ENCODE measurements at places on chromosomes 12 and 14. TPM values are rescaled to one million over a fixed set of nuclear protein-coding genes. Genes with fewer than 3 reads are reported as not detected.

MFAP5 gene
- 1.9 TPM for total RNA-seq

RNF212B gene
- total RNA-seq: 1.2 TPM

LHX5 gene
- 0.10 TPM for total RNA-seq

ANHX gene
- not detected for total RNA-seq

LBHD2 gene
- total RNA-seq: not detected

SYNDIG1L gene
- total RNA-seq: not detected

NRXN3 gene
- 4.3 TPM for total RNA-seq

PARP11 gene
- total RNA-seq: 5.9 TPM

DNA sequence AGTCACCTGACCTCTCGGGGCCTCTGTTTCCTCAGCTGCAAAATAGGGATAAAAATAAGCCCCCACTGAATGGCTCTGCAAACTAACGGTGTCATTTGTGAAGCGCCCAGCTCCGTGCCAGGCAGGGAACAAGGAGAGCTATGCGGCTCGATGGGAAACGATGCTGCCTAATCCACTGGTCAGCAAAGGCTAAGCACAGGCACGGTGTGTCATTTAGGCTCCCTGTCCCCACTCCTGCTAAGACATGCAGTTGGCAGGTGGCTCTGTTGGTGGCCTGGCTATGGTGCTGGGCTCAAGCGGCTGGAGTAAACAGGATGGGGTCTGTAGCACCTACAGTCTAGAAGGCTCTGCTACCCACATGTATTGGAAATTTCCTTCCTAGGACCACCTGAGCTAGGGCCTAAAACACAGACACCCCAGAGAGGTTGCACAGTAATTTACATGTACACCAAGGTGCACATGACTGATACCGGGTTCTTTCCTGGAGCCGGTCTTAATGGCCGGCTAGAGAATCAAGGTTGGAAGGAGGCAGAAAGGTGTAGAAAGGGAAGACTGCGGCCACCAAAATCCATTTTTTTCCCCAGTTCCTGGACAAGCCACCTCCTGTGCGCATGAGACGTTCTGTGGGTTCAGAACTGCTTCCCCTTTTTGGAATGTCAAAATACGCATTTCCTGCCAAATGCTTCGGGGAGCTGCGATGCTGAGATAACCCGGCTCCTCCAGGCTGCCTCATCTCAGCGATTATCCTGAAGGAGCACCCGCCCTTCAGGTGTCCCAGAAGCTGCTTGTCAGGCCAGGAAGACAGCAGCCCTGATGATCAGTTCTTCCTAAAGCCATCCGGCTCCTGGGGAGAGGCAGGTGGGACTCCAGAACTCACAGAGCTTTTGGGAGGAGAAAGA lies 1.0 kb downstream of the CACNA2D4 start:
- DNase-seq: peak; percentile 3

GRCh38 chr14:50452296-50452695 lies 55.6 kb upstream of the CDKL1 start:
- DNase-seq: peak; percentile 6

- DNase-seq: no peak
Measured at GRCh38 chr14:22520796-22521195, 68.2 kb downstream of the DAD1 start.

- no peak for DNase-seq
Measured at GRCh38 chr12:28086521-28087155, 103.6 kb upstream of the CCDC91 start.

DNA sequence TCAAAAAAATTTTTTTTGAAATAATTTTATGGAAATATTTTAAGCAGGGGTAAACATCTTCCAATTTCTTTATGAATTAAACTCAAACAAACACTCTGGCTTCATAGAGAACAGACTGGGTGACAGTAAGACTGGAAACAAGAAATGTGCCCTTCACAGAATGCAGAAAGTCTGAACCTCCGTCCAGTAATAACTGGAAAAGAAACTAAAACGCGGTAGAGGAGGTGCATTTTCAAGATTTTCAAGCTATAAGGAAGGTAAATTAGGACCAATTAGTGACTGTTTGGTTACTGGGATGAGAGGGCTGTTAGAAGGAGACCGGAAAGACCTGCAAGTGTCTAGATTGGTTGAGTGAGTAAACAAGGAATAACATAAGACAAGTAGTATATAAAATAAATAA lies 245.7 kb downstream of the CEP128 start:
- no peak for DNase-seq

DNA sequence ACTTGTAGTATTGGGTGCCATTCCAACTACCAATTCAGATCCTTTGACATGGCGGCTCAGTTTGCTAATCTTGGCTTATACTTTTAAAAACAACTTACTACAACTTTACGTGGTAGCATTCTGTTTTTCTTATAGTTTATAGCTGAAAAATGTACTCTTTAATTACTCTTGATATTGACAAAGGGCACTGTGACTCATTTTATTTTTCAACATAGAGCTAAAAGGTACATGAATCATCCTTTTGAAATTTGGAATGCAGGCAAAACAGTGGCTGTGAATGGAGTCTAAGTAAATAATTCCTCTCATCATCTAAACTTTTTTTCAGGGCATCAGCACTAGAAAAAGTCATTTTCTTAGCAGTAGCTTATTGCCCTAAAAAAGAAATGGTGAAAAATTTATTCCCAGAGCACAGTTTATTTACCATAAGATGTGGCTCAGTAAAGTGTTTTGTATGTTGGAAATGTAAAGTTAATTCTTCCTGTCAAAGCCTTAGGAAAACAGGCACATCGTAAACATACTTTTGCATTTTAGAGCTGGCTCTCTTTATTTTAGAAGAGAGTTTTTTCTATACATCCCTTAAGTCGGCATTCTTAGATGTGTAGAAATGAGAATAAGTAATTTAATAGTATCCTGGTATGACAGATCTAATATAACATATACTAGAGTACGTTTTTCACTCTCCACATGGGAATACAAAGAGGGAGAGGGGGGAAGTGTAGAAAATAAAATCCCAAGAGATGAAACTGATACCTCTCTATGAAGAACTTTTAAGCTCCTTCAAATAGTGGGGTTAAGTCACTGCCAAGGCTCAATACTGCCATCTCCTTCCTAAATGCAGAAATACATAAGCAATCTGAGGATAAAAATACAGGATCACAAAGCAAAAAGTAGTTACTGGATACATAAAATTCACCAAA lies 55.2 kb downstream of the SLC25A21 start:
- DNase-seq: peak; percentile 4

- no peak for DNase-seq
Measured at GRCh38 chr12:109785854-109786253, 47.3 kb downstream of the TRPV4 start.

DNA sequence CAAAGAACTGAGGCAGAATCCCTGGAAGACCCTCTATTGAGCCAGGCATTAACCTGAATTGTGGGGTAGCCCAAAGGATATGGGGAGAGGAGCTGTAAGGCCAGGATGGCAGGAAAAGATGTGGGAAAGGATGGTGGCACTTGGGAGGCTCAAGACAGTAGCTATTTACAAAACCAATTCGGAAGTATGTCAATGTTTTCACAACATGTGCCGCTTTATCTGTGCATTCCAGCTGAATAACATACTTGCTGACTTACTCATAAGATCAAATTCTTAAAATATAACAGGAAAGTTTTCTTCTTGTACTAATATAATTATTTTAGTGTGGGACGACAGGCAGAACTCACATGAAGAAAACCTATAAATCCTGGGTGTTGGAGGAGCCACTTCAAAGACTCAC lies 10.6 kb downstream of the BBS10 start:
- DNase-seq: no peak

- no peak for DNase-seq
Measured at GRCh38 chr14:68714991-68715924, 77.6 kb downstream of the ZFP36L1 start.

GRCh38 chr14:103546652-103547454 lies 15.6 kb downstream of the BAG5 start:
- DNase-seq: peak; percentile 77

DNA sequence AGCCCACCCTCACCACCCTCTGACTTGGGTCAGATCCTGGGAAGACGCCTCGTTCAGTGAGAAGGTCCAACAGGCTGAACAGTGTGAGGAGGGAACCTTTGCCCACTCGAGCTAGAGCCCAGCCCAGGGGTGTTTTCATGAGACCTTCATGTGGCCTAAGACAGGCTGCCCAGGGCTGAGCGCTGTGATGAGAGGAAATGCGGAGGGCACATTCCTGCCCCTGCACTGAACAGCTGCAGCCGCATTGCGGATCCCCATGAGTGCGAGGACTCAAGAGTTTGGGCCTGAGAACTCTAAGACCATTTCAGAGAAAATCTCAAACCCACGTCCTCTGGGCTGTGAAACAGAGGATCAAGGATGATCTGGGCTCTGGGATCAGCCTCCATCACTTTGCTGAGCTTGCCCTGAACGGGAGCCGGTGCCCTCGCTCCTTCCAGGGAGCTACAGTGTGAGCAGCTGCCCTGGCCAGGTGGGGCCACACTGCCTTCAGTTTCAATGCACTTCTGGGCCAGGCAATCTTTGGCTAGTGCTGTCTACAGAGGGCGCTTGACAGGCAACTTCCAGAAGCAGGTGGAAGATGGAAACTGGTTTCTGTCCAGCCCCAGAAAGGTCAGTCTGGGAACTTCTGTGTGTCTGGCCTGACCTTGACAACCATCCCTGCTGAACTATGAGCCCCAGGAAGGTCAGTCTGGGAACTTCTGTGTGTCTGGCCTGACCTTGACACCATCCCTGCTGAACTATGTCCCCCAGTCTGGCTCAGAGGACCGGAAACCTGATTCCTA lies 43.5 kb upstream of the P2RX7 start:
- DNase-seq: no peak

DNA sequence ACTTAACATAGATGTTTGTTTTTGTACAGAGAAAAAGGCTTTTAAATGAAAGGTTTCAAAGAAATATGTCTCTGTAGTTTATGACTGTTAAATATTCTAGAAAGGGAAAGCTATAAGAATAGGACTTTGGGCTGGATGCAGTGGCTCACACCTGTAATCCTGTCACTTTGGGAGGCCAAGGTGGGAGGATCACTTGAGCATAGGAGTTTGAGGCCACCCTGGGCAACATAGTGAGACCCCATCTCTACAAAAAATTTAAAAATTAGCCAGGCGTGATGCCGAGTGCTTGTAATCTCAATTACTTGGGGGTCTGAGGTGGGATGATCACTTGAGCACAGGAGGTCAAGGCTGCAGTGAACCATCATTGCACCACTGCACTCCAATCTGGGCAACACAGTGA lies 11.4 kb downstream of the GPX2 start:
- DNase-seq: no peak

- DNase-seq: no peak
Measured at GRCh38 chr14:100882026-100882967, 21.2 kb downstream of the RTL1 start.

- DNase-seq: no peak
Measured at GRCh38 chr12:55670276-55670675, 33.6 kb downstream of the OR10P1 start.

GRCh38 chr12:53862831-53863230 lies 75.8 kb upstream of the HOXC13 start:
- no peak for DNase-seq

DNA sequence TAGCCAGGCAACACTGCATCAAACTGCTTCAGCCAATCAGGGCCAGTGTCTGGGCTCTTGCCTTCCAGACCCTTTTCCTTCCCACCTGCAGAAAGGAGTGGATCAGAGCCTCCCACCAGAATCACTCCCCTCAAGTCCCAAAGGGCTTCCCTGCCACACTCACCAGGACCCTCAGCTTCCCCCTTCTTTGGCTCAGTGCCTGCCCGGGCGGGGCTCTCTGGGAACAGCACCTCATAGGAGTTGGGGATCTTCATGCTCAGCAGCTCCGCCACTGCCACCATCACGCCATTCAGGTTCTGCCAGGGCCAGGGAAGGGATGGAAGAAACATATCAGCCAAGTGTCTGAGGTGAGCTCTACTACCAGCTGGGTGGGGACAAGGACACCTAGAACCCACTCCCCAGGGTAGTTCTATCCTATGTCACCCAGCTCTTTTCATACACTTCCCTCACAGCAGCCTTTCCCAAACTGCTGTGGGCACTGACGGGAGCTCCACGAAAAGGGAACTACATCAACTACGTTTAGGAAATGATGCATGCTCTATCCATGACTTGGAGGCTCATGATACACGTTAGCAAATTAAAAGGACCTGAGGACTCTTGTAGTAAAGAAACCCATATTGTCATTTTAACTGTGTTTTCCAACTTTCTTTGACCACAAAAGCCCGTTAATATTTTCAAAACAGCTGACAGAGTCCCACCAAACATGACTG lies 9.4 kb upstream of the PRKAG1 start:
- no peak for DNase-seq

- DNase-seq: no peak
Measured at GRCh38 chr12:48331399-48331798, 19.3 kb downstream of the ZNF641 start.

- no peak for DNase-seq
Measured at GRCh38 chr14:81633496-81633895, 99.8 kb upstream of the SEL1L start.

- no peak for DNase-seq
Measured at GRCh38 chr14:77562681-77563080, 53.8 kb downstream of the SPTLC2 start.

GRCh38 chr14:102195446-102195845 lies 55.7 kb downstream of the WDR20 start:
- no peak for DNase-seq

DNA sequence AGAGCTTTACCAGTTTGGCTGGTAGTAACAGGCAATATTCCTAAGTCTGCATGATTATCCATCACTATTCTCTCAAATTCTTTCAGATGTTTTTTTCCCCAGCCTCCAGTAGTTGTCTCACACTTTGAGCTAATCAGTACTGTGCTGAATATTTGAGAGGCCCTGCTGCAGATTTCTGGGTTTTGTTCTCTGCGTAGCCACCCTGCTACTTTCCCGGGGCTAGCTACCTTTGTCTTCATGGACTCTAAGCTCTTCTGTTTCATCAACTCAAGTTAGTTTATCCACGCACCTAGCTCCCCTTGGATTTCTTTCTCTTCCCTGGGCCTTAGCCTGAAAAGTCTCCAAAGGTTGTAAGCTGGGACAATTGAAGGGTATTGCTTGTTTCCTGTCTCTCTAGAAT lies 73.0 kb downstream of the FUT8 start:
- DNase-seq: no peak

GRCh38 chr12:117064049-117064448 lies 35.2 kb downstream of the TESC start:
- DNase-seq: no peak

DNA sequence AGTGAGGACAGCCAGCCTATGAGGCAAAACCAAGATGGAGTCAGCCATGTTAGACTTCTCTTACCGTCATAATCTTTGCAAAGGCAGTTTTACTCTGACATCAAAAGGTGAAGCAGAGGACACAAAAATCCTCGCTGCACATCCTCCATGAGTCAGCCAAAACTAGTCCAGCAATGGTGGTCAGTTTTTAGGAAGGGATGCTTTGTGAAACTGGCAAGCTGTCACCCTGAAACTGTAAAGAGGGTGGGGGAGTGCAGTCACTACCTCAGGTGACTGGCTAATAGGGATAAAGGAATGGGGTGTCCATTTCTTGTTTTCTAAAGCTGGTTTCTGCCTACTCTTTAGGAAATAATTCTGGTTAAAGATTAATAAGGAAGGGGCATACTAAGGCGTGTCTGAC lies 5.4 kb upstream of the CIPC start:
- DNase-seq: no peak

GRCh38 chr12:15806826-15807225 lies 17.6 kb upstream of the EPS8 start:
- no peak for DNase-seq

Measured in hepatocyte (in vitro differentiated cells).